ENCODE measurements at places on chromosomes 16 and 17.
A peak's percentile ranks its signal among the peaks of the same experiment; 100 is the strongest.

GRCh38 chr16:86768999-86769398, 190.7 kb downstream of the FOXL1 start:
- peak; percentile 25 for DNase-seq

- no peak for DNase-seq
Observed at GRCh38 chr17:76276069-76276431, 10.9 kb downstream of the UBALD2 start.

- no peak for DNase-seq
Observed at GRCh38 chr16:58614860-58615259, 14.8 kb downstream of the CNOT1 start.

- DNase-seq = no peak
Observed at GRCh38 chr17:12877953-12878669, 88.8 kb downstream of the ARHGAP44 start.

DNA sequence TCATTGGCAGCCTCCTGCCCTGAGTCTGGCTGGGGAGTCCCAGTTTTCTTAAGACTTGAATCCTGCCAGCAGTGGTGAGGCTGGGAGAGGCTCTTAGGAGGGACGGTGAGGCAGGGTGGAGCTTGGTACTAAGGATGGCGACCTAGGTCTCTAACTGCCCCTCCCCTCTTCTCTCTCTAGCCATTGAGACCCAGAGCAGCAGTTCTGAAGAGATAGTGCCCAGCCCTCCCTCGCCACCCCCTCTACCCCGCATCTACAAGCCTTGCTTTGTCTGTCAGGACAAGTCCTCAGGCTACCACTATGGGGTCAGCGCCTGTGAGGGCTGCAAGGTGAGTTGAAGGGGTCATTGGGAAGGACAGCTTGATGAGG, 16.4 kb downstream of the GJD3 start:
- DNase-seq = no peak

DNA sequence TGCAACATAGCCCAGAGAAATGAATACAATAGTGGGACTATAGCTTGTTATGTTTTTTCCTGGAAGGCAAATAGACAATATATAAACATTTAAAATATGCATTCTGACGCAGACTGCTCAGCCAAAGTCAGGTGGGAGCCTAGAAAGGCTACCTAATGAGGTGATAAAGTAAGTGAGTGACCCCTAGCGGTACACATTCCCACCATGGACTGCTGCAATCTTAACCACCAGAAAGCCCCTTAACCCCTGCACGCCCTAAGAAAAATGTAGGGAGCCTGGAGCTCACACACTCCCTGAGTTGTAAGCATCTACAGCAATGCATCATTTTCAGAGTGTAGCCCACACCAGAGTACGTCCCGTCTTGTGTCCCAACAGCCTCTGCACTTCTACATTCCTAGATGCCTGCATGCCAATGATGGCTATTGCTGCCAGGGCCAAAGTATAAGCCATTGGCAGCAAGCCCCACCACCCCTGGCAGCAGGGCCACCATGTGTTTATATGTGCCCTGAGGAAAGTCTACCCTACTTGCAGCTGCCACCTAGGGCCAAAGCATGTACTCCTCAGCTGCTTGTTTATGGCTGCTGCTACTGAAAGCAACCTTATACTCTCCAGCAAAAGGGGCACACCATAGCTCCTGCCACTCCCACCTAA, 127.6 kb downstream of the KIF2B start:
- peak; percentile 0 for DNase-seq

DNA sequence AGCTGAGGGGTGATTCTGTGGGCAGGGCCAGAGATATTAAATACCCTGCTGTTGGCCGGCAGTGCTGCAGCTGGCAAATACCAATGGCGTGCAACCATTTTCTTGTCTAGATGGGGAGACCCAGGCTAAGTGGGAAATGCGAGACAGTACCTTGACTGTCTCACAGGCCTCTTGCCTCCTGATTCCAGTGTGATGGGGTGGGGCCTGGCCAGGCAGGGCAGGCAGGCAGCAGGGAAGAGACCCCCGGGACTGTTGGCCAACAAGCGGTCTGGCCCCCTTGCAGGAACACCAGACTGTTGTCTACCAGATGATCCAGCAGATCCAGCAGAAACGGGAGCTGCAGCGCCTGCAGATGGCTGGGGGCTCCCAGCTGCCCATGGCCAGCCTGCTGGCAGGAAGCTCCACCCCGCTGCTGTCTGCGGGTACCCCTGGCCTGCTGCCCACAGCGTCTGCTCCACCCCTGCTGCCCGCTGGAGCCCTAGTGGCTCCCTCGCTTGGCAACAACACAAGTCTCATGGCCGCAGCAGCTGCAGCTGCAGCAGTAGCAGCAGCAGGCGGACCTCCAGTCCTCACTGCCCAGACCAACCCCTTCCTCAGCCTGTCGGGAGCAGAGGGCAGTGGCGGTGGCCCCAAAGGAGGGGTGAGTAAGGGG, 5.7 kb upstream of the CISD3 start:
- DNase-seq = no peak

DNA sequence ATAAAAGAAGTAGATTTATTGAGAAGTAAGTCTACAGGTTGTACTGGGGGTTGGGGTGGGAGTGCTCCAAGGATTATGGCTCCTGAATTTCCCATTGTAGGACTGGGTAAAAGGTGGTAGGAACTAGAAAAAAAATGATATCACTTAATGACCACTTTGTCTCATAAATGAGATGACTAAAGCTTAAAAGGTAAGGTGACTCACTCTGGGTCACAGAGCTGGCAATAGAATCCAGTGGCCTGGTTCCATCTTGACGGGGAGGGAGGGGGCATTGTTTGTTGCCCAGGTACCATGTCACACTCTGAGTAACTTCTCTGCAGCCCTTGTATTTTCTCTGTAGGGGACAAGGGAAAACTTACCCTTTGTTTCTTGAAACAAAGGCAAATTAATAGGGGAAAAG, 126.1 kb downstream of the PITPNC1 start:
- DNase-seq = peak; percentile 10

GRCh38 chr17:17970699-17971430, 1.3 kb downstream of the TOM1L2 start:
- DNase-seq = no peak

DNA sequence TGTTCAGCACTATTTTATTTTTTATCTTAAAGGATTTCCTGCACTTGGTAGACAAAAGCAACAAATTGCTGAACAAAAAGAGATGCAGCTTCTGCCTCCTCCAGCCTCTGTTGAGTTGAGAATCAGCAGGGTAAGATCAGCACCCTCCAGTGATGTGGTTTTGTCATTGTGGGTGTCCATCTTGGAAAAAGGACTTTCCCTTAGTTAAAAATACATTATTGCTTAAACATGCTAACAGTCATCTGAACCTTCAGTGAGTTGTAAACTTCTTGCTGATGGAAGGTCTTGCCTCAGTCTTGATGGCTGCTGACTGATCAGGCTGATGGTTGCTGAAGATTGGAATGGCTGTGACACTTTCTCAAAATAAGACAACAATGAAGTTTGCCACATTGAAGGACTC, 101.2 kb downstream of the PHKB start:
- no peak for DNase-seq

DNA sequence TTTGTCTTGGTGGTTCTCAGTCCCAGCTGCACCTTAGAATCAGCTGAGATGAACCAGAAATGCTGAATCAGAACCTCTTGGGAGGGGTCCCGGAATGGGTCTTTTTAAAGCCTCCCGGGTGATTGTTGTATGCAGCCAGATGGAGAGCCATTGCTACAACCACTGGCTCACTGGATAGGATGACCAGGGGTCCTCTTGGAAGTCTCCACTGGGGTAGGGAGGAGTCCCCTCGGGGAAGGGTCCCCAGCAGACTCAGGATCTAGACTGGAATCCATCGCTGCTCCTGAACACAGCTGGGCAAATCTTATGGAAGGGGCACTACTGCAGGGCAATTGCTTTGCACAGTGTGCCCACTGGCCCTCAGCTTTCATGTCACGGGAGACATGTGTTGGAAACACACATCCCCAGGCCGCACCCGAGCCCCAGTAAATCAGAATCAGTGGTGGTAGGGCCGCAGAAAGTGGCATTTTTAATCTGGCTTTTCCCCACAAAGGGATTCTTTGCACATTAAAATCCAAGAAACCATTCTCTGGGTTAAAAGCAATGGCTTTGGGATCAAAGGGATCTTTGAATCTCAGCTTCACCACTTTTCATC, 117.3 kb downstream of the IRX5 start:
- DNase-seq = no peak

DNA sequence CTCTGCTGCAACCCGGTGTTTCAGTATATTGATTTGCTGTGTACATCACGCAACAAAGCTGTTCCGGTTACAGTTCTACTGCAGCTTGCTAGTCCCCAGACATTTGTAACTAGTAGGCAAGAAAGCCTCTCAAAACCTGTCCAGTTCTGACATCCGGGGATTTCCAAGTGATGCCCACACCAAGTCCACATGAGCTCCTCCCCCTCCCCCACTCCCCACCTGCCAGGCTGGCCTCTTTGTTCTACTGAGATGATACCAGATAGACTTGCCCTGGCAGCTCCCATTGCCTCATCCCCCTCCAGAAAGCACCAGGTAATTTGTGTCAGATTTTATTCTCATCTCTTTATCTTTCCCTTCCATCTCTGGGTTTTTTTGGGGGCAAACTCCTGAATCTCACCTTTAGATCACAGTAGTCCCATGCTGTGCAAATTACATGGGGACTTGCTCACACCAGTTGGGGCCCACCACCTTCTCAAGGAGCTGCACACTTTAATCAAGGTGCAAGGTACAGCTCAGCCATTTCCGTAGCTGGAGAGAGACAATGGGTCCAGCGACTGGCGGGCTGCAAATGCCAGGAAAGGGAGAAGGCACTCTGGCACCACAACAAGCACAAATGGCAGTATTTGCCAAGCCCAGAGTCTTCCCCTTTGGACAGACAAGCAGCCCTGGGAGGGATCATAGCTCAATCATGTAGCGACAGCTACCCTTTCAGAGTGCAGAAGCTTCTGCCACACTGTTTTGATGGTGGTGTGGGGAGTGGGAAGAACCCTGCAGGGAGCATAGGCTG, 183.1 kb downstream of the CYLD start:
- no peak for DNase-seq

DNA sequence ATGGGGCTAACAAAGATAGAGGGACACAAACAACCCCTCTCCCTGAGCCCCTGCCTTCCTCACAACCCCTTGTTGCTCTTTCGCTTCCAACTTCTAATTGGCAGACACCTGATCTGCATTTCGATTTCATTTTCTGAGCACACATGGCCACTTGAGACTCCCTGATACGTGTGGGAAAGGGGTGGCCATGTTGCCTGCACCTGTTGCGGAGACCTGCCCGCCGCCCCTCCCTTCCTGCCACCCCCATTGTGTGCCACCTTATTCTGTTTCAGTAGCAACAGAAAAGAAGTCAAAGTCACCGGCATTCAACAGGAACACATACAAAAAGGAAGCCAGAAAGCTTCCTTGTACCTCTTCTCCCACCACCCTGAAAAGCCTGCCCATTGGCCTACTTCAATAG, 254.7 kb upstream of the SOX9 start:
- no peak for DNase-seq

- no peak for DNase-seq
Observed at GRCh38 chr16:69241926-69242325, 55.0 kb downstream of the SNTB2 start.

- DNase-seq = peak; percentile 91
Observed at GRCh38 chr17:77834170-77835115, 124.1 kb upstream of the TNRC6C start.

GRCh38 chr17:1906662-1907101, 76.9 kb downstream of the RPA1 start:
- DNase-seq = no peak

DNA sequence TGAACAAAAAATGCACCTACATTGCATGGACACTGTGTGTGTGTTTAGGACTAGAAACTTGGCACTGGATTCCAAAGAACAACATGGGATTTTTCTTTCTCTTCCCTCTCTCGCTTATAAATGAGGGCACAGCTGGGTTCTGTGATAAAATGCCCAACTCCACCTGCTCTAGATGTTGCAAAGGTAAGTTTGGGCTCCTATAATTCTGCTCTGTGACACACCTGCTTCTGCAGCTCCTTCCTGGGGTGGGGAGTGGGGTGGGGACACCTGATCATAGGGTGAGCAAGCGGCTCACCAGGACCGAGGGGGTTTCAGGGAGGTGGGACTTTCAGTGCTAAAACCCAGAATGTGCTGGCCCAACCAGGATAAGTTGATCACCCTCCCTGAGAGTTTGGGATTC, 104.3 kb downstream of the AXIN2 start:
- DNase-seq = no peak

- DNase-seq = no peak
Observed at GRCh38 chr17:29518359-29518758, 48.5 kb downstream of the ABHD15 start.

DNA sequence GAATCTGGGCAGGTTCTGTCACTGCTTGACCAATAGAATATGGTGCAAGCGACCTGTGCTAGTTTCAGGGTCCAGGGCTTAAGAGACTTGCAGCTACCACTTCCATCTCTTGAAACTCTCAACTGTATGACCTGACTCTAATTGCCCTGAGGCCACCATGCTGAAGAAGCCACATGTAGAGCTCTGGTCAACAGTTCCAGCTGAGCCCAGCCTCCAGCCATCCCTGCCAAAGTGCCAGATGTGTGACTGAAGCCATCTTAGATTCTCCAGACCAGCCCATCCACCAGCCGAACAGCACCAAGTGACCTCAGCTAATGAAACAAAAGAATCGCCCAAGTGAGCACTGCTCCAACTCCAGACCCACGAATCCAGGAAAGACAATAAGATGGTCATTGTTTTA, 3.4 kb upstream of the MT2A start:
- DNase-seq = peak; percentile 31

GRCh38 chr16:67394155-67395104, 1.1 kb upstream of the TPPP3 start:
- DNase-seq = no peak

DNA sequence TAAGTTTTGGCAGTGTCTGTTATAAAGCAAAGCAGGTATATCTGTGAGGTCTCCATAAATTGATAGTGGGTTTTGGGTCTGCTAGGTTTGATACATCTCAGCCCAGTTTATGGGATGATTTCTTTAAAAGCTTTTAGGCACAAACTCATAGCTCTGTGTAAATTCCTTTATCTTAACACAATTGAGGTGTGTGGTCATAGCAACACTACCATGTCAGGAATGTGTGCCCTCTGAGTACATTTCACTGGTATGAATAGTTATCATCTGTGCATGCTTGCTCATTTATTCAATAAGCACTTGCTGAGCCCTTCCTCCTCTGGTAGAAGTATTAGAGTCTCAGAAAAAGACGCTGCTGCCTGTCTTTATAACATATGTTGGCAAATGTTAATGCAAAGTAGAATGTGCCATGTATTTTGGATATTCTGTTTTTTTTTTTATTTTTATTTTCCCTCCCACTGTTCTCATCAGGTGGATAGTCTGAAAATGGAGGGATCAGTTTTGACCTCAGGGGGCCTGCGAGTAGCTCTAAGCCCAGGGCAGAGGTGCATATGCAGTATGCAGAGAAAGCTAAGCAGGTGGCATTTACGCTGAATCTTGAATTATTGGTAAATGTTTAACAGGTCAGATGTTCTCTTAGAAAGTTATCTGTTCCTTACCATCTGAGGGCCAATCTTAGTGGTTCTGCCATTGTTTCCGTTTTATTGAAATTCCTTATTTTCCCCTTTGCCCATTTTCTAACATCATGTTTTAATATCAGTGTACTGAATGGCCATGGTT, 90.7 kb downstream of the WNT3 start:
- DNase-seq = peak; percentile 92

Data from EL (cell line).